ENCODE measurements at places on chromosomes 6 and 20.

DNA sequence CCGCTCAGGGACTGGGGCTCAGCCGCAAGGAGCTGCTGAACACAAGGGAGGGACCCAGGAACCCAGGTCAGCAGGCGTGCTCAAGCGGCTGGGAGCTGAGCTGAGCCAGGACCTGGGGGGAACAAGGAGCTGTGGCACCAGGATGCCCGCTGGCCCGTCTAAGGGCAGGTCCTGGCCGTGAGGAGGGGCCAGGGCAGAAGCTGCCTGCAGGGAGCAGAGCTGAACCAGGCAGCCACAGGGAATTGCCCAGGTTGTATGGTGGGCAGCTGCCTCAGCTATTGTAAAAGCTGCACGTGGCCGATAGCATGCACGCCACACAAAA is 133.3 kb downstream of the AGPAT4 start:
- no peak for DNase-seq

GRCh38 chr6:157329829-157330228 is 6.5 kb upstream of the TMEM242 start:
- no peak for DNase-seq

- no peak for DNase-seq
Measured at GRCh38 chr6:747028-747427, 54.1 kb upstream of the EXOC2 start.

DNA sequence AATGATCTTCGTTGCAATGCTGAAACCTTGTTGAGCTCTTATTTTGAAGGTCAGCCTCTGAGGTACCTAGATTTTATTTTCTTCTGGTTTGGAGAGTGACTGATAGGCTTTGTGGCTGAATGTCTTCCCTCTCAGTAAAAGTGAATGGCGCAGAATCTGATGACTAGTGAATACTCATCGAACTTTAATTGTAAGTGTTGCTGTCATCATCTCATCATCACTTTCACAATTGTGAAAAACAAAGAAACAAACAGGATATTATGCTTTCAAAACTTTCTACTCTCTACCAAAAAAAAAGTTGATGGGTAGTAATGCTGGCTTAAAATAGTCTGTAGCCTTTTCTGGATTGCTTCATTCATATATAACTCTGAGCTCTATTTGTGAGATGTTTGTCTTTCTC is 239.5 kb upstream of the RAB32 start:
- DNase-seq: peak; percentile 9

- no peak for DNase-seq
Measured at GRCh38 chr6:38725414-38726183, 10.5 kb downstream of the DNAH8 start.

All from suppressor macrophage (primary cell).